Esophagus muscularis mucosa (tissue), 4 donors: ENCODE measurements at places on chromosomes 6 and 20. TPM values are rescaled to one million over a fixed set of nuclear protein-coding genes. Genes with fewer than 3 reads are reported as not detected.

The WTAP gene
- 77.7 TPM for total RNA-seq

DNA sequence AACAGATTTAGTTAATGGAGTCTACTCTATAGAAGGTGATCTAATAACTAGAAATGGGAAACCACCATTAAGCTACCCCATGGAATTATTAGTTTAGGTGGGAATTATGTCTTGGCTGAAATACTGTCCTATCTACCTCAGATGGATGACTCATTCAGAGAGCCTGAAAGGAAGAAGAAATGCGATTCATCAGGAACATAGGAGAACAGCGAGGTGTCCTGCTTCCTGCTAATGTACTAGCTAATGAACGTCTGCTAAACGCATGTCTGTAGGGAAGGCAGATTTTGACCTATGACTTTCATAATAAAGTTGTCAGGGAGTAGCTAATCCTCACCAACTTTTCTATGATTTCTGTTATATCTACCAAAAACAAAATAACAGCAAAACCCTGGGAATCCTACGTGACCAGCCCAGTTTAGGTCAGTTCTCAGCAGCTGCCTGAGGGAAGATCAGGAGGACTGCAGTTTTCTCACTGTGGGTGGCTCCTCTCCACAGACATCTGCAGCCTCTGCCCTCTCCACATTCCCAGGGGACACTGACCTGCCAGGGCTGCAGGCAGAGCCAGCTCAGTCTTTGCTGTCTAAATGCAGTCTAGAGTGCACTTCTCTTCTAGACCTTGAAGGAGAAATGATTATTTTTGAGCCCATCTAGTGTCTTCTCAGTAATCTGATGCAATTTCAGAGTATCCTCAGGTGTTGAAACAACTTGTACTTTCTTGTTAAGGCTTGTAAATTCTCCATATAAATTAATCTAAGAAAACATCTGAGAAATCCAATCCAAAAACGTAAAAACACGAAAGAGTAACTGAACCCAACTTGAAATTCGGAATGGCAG, 18.1 kb upstream of the SFT2D1 start:
- DNase-seq = no peak

The POU3F2 gene
- total RNA-seq = not detected

- no peak for DNase-seq
Measured at GRCh38 chr6:47047479-47048407, 5.6 kb upstream of the ADGRF1 start.

- DNase-seq = no peak
Measured at GRCh38 chr20:5491455-5491854, 174.7 kb upstream of the PROKR2 start.

The JAG1 gene
- 38.9 TPM for total RNA-seq

The SNPH gene
- total RNA-seq = 22.8 TPM

The LMBRD1 gene
- total RNA-seq = 48.6 TPM

The BTNL2 gene
- not detected for total RNA-seq

The BMP6 gene
- total RNA-seq = 5.1 TPM

DNA sequence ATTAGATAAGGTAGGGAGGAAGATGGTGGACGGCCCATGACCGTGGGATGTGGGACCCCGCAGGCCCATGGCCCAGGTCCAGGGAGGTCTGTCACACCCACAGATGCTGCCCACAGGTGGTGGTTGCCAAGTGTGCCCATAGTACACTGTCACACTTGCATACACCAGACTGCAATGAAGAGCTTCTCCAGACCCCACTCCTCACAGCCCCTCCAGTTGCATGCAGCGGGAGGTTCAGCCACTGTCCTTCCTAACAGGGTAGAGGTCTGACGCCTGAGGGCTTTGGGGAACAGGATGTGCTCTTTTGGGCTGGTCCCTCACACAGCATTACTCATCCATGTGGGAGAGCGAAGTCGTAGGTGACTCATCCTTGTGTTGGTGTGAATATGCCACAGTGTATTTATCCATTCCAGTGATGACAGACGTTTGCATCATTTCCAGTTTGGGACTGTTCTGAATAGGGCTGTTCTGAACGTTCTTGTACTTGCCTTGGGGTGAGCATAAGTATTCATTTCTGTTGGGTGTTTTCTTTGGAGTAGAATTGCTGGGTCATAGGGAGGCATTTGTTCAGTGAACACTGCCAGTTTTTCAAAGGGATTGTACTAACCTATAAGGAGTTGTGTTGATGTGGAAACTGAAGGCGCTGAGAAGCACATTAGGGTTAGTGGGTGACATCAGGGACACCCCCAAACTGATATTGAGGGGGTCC, 10.1 kb upstream of the PYGB start:
- DNase-seq = peak; percentile 94

The TMEM244 gene
- not detected for total RNA-seq

The BHLHE23 gene
- not detected for total RNA-seq

DNA sequence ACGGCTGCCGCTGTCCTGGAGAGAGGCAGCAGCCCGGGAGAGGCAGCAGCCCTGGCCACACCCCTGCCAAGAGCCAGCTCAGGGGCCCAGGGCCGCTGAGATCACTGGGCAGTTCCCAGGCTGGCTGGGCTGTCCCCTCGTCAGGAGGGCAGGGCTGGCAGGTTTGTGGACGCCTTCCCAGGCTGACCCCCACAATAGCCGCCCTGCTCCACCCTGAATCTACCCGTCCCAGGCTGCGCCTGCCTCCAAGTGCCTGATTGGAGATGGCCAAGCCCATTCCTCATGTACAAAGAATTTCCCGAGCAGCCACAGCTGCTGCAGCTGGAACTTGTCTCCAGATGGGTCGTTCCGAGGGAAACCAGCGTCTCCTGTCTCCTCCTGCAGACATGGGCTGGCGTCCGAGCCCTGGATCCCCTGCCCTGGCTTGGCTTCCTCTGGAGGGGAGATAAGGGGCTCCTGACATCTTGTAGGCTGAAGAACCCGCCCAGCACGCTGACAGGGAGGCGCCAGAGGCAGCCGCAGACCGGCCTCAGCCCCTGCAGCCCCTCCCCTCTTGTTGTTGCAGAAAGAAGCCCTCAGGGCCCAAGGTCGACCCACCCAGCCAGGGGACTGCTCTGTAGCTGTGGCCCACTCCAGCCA, 9.4 kb upstream of the GATA5 start:
- no peak for DNase-seq

The LIN28B gene
- total RNA-seq = not detected

The STX7 gene
- total RNA-seq = 43.2 TPM

- no peak for DNase-seq
Measured at GRCh38 chr6:113447088-113447831, 409.9 kb upstream of the MARCKS start.

The DDX43 gene
- total RNA-seq = 1.4 TPM

DNA sequence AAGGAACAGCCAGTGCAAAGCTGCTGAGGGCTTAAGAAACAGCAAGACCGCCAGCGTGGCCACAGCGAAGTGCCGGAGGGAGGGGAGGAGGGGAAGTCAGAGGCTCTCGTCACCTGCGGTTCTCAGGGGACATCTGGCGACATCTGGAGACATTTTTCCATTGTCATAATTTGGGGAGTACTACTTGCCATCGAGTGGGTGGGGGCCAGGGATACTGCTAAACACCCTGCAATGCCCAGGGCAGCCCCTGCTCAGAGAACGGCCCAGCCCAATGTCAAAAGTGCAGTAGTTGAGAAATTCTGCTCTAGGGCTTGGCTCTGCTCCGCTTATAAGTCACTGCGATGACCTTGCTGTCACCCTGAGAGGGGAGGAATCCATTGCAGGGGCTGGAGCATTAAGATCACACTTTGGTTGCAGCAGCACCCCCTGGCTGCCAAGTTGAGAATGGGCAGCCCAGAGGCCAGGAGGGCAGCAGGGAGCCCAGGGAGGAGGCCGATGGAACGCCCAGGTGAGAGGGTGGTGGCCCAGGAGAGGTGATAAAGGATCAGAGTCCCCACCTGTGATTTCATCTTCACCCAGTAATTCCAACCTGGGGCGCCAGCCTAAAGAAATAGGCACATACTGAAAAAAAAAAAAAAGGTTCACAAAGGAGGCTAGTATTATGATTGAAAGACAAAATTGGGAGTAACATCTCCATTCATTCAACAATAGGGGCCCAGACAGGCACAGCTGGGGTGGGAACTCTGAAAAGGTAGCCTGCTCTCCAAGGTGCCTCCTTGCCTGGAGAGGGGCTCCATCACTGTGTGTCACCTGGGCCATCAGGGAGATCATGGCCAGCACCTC, 218.2 kb downstream of the BMP7 start:
- no peak for DNase-seq

The APOBEC2 gene
- total RNA-seq = 0.97 TPM

DNA sequence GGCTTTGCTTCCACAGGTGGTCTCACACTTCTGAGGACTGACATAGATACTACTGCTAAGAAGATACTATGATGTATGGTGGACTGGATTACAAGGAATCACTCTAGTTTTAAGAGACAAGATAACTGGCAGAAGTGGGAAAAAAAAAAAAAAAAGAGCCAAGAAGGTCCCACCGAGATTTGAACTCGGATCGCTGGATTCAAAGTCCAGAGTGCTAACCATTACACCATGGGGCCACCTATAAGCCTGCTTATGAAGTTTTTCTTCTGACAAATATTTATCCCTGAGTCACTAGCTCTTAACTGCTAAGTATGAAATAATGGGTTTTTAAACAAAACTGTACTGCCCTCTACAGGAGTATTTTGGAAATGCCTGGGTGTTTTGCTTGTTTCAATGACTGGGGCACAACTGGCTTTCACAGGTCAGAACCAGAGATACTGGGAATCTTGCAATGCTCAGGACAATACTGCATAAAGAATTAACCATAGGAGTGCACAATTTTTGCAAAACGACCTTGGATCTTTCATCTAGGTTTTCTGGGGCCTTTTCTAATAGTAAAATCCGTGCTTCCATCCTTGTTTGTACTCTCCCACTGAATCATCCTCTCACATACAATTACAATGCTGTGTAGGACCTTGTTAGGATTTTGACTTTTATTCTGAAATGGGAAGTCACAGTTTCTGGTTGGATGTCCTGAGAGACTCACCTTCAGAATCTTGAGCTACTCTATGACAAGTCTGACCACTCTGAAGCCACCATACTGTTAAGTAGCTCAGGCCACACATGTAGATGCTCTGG, 116.3 kb downstream of the OR2B2 start:
- no peak for DNase-seq

The TAP2 gene
- total RNA-seq = 16.3 TPM

- DNase-seq = no peak
Measured at GRCh38 chr6:104484626-104485025, 375.1 kb downstream of the HACE1 start.

GRCh38 chr6:38493931-38494547, 145.7 kb downstream of the BTBD9 start:
- peak; percentile 96 for DNase-seq

GRCh38 chr20:31516651-31517050, 2.4 kb downstream of the HM13 start:
- DNase-seq = no peak

- no peak for DNase-seq
Measured at GRCh38 chr20:4866429-4866828, 134.9 kb downstream of the SLC23A2 start.

- no peak for DNase-seq
Measured at GRCh38 chr6:118500130-118501015, 47.7 kb upstream of the PLN start.

DNA sequence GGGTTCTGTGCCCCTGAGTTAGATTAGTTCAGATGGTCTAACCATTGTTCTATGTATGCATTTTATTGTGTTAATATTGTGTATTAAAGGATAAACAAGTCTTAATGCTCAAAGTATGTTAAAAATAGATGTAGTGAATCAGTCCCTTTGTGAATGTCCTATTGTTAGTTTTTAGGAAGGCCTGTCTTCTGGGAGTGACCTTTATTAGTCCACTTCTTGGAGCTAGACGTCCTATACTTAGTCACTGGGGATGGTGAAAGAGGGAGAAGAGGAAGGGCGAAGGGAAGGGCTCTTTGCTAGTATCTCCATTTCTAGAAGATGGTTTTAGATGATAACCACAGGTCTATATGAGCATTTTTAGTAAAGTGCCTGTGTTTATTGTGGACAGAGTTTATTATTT, 12.3 kb upstream of the HMGN4 start:
- DNase-seq = no peak

The ATP9A gene
- total RNA-seq = 46.4 TPM

DNA sequence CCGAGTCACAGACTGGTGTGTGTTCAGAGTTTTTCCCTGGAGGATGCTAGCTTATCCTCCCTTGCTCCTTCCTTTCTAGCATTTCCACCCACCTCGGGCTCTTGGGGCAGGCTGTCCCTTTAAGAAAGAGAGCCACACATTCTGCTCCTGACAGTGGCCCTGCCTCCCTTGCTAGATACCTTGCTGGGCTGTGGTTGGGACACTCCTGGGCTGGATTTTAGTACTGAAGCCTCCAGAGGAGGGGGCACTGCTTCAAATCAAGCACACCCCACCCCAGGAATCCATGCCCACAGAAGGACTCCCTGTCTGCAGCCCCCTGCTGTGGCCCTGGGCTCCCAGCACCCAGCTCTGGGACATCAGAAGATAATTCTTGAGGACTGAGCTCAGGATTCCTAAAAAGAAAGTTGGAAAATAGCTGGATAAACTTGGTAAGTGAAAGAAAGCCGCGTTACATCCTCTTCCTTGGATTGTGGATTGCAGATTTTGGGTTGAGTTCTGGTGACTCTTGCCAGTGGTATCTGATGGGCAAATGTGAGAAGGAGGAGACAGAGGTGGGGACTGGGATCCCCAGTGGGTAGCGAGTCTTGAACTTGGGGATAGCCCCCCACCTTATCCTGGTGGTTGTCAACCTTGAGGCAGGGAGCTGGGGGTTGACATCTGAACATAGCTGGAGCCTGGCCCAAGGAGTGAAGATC, 29.0 kb downstream of the DAAM2 start:
- no peak for DNase-seq
